Muscle of leg (tissue), 16 donors: ENCODE measurements at places on chromosomes 5 and 9. TPM values are rescaled to one million over a fixed set of nuclear protein-coding genes. Genes with fewer than 3 reads are reported as not detected.

The STING1 gene
- total RNA-seq, result 19.3 TPM

- no peaks in the 10 kb centered on the region for H3K27me3 ChIP-seq
- H3K27ac ChIP-seq, result peak overlapping the region; percentile 76
- H3K4me3 ChIP-seq, result peak overlapping the region; percentile 90
- H3K36me3 ChIP-seq, result peaks cover 6% of the 10 kb centered on the region
- DNase-seq, result no peak
- H3K4me1 ChIP-seq, result peaks cover 40% of the 10 kb centered on the region
These were observed 22.8 kb upstream of the NDST1 start for GRCh38 chr5:150484964-150485692.

- H3K27ac ChIP-seq, result peak overlapping the region; percentile 57
These were observed 6.9 kb upstream of the ZBTB5 start for GRCh38 chr9:37471942-37472684.

GRCh38 chr5:110251366-110251765 lies 475.1 kb downstream of the TMEM232 start:
- no peaks in the 10 kb centered on the region for H3K4me1 ChIP-seq
- H3K27ac ChIP-seq, result no peak overlapping the region
- no peak for DNase-seq
- no peaks in the 10 kb centered on the region for H3K36me3 ChIP-seq

GRCh38 chr9:133563291-133563796 lies 28.8 kb downstream of the ADAMTSL2 start:
- H3K4me1 ChIP-seq, result peaks cover 40% of the 10 kb centered on the region
- DNase-seq, result peak; percentile 66
- H3K36me3 ChIP-seq, result no peaks in the 10 kb centered on the region
- no peak overlapping the region for H3K4me3 ChIP-seq
- peaks cover 14% of the 10 kb centered on the region for H3K27me3 ChIP-seq
- H3K27ac ChIP-seq, result no peak overlapping the region

DNA sequence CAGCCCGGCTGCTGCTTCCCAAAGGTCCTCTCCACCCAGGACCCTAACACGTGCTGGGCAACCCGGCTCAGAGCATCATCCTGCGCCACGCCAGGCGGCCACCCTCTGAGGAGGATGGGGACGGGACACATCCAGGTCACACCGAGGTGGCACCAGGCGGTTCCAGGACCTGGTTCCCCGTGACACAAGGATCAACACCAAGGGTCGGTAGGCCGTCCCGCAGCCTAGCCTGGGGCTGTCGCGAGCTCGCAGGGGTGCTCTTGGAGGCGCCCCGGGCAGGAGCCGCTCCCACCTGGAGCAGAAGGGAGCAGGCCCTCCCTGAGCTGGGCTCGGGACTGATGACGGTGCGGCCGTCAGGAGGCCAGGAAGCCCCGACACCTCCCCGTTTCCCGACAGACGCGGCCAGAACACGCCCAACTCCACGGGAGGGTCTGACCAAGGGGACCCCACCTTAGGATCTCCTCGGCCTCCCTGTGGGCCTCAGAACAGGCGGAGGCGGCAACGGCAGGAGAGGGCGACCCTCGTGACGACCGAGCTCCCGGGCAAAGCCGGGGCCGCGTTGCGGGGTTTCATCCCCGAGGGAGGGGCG lies 6.3 kb downstream of the EXD3 start:
- H3K27ac ChIP-seq, result no peak overlapping the region
- peaks cover 14% of the 10 kb centered on the region for H3K4me1 ChIP-seq
- H3K4me3 ChIP-seq, result no peak overlapping the region
- no peak for DNase-seq

- no peak overlapping the region for H3K4me3 ChIP-seq
- no peaks in the 10 kb centered on the region for H3K36me3 ChIP-seq
- H3K27ac ChIP-seq, result no peak overlapping the region
These were observed 16.6 kb upstream of the HEMGN start for GRCh38 chr9:97954550-97954989.

DNA sequence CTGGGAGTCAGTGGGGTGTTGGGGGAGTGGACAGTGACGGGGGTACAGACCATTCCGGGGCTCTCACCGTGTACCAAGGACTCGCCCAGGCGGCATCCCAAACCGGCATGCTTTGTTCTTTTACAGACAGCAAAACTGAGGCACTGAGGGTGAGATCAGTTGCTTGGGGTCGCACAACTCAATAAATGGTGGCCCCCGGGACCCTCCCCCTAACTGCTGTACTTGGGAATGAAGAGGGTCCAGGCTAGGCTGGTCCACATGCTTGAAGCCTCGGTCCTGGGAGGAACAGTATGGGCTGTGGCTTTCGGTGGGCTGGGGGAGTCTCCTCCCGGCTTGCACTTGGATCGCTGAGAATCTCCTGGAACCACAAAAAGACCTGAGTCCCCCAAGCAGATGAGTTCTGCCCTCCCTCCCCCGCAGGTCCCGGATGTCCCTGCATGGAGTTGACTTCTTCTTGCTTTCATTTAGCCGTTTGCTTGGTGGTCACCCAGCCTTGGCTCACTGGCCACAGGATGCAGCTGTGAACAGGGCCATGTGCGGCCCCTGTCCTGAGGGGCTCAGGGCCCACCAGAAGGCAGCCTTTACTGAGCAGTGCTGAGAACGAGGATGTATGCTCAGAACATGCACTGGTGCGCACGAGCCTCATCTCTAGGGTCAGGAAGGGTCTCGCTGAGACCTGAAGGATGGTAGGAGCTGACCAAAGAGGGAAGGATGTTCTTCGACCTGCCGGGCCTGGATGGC lies 4.2 kb downstream of the LAMC3 start:
- H3K4me1 ChIP-seq, result peaks cover 22% of the 10 kb centered on the region
- peaks cover 44% of the 10 kb centered on the region for H3K27me3 ChIP-seq
- no peak overlapping the region for H3K4me3 ChIP-seq

DNA sequence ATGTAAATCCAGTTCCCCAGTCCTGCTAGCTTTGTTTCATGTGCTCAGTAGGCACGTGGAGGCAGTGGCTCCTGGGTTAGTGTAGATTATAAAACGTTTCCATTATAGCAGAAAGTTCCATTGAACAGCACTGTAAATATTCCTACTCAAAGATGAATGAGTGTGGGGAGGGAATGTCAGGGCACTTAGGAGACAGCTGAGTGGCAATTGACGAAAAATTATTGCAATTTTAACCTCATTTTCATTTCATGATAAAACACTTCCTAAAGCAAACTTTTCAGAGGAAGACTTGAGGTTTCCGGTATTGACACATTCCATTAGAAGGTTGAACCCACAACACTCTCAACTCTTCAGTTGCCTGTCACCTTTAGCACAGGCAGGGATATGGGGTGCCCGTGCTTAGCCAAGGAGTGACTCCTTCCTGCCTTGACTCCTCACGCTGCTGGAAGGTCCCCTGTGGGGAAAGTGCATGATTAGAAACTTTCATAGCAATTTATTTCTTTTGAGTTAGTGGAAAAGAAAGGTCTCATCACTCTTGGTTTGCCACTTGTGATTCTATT lies 41.2 kb downstream of the SLC46A2 start:
- H3K4me3 ChIP-seq, result no peak overlapping the region
- H3K27ac ChIP-seq, result no peak overlapping the region
- peaks cover 7% of the 10 kb centered on the region for H3K36me3 ChIP-seq
- no peaks in the 10 kb centered on the region for H3K27me3 ChIP-seq
- H3K4me1 ChIP-seq, result peaks cover 24% of the 10 kb centered on the region

DNA sequence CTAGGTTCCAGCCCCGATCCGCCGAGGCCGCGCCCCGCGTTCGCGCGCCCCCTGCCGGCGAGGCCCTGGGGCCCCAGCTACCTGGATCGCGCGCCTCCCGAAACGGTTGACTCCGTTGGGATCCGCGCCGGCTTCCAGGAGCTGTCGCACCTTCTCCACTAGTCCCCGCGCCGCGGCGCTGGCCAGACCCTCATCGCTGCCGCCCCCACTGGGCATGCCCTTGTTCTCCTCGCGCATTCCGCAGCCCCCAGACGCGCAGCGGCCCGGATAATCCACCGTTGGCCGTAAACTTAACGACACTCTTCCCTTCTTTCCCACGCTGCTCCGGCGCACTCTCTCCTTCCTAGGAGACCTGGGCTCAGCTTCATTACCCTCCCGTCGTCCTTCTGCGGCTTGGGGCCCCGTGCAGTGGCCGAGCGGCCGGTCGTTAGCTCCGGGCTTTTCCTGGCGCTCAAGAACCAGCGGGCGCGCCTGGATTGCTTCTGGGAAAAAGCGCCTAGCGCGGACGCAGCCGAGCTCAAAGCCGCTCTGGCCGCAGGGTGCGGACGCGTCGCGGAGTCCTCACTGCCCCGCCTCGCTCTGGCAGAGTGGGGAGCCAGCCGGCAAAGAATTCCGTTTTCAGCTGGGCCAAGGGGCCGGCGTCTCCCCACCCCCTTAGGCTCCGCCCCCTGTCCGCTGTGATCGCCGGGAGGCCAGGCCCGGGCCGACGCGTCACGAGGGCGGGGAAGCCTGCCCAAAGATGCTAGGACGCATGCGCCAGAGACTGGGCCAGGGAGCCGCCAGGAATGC lies at the start of gene CDKN2B:
CDKN2B (minus strand) TSS at position 589 of the 789 bp plus-strand sequence; CDS start at position 237, 352 bp downstream.
- peak; percentile 89 for DNase-seq

The MSMP gene
- 0.18 TPM for total RNA-seq

- H3K4me3 ChIP-seq, result no peak overlapping the region
- no peaks in the 10 kb centered on the region for H3K4me1 ChIP-seq
- H3K36me3 ChIP-seq, result no peaks in the 10 kb centered on the region
- H3K27ac ChIP-seq, result no peak overlapping the region
- H3K27me3 ChIP-seq, result no peaks in the 10 kb centered on the region
These were observed 29.5 kb upstream of the CYFIP2 start for GRCh38 chr5:157236423-157236822.
